Cortex of kidney (tissue), 1 donor: ENCODE measurements at places on chromosomes 1 and 21.

DNA sequence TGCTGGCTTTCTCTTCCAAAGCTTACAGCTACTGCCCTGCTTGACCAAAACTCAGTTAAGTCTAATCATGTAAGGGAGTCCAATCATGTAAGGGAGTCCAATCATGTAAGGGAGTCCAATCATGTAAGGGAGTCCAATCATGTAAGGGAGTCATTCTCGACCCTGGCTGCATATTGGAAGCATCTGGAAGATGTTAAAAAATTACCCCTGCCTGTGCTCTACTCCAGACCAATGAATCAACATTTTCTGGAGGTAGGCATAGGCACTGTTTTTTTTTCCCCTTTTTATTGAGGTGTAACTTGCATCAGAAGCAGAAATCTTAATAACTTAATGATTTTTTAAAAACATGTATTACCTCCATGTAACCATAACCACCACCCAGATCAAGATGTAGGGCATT, 9.4 kb downstream of the PIGP start:
- DNase-seq, result no peak

- DNase-seq, result no peak
These were observed 1.1 kb downstream of the MRPS6 start for GRCh38 chr21:34074283-34075090.

DNA sequence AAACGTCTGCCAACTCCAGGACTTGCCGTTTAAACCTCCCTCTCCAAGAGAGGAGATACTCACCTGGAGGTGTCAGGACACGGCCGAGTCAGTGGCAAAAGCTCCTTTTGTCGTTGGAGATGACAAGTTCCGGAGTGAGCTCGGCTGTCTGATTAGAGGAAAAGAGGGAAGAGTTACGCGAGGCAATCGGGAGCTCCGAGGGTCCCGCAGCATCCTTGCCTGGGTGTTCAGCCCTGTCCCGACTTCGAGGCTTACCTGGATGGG, 497 bp downstream of the ID3 start:
- no peak for DNase-seq

DNA sequence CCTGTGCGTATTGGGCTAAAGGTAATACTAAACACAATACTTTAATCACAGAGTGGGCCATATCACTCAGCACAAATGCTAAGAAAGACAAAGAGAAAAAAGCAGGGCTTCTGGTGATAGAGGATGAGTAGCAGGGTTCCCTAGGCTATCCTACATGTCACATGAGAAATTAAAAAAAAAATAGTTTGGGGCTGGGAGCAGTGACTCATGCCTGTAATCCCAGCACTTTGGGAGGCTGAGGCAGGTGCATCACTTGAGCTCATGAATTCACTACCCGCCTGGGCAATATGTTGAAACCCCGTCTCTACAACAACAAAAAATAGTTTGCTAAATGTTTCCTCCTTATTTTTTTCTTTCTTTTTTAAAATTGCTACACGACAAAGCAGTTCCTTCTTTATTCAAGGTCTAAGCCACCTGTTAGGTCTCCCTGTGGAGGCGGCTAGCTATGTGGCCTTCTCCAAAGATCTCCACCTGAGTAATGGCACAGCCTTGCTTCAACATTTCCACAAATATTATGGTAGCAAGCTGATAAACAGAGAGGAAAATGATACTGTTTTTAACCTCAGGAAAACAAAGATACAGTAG, 1.5 kb downstream of the ENSA start:
- DNase-seq, result no peak

DNA sequence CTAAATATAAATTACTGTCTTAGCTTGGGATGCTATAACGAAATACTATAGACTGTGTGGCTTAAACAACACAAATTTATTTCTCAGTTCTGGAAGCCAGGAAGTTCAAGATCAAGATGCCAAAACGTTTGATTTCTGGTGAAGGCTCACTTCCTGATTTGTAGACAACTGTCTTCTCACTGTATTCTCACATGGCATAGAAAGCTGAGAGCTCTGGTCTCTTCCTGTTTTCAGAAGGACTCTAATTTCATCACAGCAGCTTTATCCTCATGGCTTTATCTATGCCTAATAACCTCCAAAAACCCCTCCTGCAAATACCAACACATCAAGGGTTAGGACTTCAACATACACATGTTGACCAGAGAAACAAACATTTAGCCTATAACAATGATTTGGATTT, 1795.5 kb downstream of the MRPL39 start:
- no peak for DNase-seq

DNA sequence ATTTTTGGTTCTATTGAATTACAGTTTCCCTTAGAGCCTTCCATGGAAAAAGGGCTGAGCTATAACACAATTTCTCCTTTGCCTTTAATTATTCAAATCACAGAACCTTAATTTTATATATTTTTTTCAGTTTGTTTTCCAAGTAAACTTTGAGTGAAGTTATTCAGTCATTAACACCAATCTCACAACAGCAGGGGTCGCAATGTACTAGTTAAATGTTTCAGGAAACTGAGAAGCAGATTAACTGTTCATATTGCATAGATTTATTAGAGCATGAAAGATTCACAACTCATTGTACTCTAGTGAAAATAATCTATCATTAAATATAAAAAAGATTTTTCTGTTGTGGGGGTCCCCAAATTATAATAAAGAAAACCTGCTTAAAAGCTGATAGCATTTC, 64.1 kb downstream of the KIFAP3 start:
- no peak for DNase-seq

- DNase-seq, result no peak
These were observed 1.6 kb upstream of the KDF1 start for GRCh38 chr1:26961826-26962225.

GRCh38 chr1:10824821-10825540, 28.5 kb upstream of the CASZ1 start:
- no peak for DNase-seq

- no peak for DNase-seq
These were observed 36.7 kb upstream of the MTF2 start for GRCh38 chr1:93042187-93043056.

DNA sequence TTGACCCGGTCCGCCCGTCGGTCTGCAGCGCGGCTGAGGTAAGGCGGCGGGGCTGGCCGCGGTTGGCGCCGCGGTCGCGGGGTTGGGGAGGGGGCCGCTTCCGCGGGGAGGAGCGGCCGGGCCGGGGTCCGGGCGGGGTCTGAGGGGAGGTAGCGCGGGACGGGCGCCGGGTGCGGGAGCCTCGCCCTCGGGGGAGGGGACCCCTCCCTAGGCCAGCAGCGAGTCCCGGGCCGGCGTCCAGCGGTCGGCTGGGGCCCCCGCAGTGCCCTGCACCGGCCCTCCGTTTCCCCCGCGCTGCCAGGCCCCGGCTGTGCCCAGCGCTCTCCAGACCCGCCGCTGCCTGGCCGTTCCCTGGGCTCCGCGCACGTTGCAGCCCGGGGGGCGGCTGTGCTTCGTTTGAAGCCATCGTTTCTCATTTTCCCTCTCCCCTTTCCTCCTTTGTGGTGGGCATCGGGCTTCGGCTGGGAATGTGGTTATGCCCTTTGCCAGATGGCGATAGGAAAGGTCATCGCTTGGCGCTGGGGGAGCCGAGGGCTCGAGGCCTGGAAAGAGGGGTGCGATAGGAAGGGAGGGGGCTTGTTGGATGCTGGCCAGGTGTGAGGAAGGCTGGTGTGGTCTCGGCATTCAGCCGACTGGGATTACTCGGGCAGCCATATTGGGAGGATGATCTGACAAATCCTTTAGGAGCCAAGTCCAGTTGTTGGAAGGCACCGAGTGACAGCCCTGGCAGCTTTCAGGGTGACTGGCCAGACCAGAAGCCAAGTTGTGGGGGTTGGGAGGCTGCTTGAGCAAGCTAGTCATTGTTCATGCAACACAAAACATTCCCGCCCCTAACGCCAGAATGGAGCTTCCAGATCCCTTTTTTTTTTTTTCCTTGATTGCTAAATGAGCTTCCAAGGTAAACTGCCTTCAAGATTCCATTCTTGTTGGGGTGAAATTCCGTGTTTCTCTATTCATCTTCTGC, 753 bp downstream of the KIF1B start:
- DNase-seq, result no peak

GRCh38 chr1:12678820-12679219, 34.9 kb downstream of the AADACL4 start:
- DNase-seq, result no peak

DNA sequence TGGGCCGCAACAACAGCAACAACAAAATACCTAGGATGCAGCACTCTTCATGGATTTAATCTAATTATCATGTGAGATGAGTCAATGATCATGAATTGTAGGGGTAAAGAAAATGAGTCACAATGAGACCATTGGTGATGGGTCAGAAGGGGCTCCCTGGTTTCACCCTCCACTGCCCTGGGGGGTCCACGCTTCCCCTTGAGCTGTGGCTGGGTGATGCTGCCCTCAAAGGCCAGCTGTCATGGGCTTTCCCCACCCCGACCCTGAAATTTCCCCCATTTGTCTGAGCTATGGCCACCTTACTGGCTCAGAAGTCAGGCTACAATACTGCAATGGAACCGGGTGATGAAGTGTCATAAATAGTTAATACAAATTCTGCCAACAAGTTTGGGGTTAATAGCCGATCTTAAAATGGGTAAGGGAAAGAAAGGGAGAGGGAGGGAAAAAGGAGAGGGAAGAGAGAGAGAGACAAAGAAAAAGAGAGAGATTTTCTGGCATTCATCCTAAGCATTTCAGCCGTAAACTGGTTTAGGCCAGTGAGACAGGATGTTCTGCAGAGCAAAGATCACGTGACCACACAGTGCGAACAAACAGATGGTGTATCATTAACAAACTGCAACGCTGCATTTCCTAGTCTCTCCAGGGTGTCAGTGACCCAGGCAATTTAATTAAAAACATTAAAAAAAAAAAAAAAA, 143.4 kb upstream of the ERRFI1 start:
- no peak for DNase-seq

GRCh38 chr21:31647650-31648049, 11.8 kb upstream of the SOD1 start:
- DNase-seq, result no peak

DNA sequence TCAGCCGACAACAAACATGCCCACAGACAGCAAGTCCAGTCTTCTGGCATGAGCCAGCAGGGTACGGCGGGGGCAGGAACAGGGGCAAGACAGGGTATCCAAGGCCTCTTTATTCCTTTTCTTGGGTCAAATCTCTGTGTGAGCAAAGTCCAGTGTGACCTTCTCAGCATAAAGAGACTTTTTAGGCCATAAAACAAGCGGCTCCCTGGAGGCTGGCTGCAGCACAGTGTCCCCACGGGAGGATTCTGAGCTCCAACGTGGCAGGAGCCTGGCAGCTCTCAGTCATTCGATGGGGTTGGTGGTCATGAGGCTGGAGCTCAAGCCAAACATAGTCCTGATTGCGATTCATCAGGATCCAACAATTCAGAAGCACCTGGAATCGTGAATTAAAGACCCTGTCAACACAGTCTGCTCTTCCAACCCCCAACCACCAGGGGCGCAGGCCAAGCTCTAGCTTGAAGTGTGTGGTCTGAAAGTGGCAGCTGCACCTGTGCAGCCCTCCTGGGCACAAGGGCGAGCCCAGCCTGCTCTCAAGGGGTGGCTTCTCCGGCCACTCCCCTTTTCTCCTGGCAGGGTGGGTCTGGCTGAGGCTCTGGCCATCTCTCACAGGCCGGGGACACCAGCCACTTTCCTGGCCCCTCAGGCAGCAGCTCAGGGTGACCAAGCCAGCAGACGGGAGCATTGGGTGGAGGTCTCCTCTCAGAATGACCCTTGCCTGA, 62.1 kb downstream of the SLC66A1 start:
- DNase-seq, result no peak

GRCh38 chr21:41651406-41651805, 115.4 kb downstream of the RIPK4 start:
- no peak for DNase-seq

DNA sequence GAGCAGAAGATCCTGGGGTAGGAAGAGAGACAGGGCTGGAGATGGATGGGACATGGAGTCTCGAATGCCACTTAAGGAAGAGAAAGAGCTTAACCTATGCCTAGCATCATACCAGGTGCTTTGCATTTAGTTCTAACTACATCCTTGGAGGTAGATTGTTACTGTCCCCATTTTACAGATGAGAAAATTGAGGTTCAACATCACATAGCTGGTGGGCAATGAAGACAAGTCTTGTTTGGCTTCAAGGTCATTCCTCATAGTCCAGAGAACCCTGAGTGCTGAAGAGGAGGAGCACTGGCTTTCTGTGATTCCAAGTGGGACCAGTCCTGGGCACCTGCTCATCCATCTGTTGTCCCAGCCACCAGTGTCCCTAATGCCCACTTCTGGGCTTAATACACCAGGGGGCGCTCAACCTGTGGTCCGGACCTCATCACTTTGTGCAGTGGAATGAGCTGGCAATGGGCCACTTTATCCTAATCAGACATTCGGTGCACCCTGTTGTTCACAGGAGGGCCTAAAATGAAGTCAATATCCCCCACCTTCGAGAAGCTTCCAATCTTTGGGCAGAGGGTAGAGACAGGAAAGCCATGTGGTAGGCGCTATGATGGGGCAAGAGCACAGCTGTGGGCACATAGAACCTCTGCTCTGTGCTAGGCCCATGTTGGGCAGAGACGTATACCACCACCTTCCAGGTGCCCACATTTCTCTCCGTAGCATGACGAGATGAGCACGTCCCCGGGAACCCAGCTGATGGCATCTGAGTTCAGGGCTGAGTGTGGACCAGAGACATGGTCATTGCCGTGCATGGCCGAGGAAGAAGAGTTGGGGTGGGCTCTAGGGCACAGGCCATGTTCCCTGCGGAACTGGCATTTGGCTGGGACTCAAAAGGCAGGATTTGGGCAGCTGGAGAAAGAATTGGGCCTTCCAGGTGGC, 9.2 kb downstream of the RPS6KA1 start:
- DNase-seq, result no peak

DNA sequence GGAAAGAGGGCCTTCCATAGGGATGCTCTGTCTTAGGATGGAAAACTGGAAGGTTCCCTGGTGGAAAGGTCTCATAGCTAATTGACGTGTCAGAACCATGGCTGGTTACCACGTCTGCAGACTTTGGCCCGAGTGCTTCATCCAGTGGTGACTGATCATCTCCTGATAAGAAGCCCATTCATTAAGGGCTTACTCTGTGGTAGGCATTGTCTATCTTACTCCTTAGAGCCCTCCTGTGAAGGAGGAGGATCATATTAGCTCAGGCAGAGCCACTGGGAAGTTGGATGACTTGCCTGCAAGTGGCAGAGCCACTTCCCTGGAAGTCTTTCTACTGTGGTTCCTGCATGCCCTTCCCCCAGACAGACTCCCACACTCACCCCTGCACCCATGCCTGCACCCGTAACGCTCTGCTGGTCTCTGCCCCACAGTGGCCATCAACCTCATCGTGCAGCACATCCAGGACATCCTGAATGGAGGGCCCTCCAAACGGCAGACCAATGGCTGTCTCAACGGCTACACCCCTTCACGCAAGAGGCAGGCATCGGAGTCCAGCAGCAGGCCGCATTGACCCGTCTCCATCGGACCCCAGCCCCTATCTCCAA, 79.9 kb downstream of the UCK2 start:
- DNase-seq, result no peak

DNA sequence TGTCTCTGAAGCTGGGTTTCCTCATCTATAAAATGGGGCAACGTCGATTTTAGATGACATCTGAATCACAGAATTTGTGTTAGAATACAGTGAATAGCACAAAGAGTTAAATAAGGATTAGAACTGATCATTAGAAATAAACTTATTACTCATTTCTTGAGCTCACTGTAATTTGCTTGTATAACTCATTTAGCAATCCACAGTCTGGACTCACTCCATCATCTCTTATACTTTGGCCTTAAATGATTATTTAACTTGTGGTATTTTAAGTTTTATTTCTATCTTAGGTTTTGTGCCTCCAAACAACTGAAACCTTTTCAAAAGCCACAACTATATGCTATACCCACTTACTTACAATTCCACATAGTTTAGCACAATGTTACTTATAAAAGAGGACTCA, 128.0 kb downstream of the CDC42BPA start:
- no peak for DNase-seq

GRCh38 chr1:47593013-47593568, 155.2 kb downstream of the FOXD2 start:
- no peak for DNase-seq
